Retinal pigment epithelial cell (primary cell): ENCODE measurements at places on chromosomes 6 and 20.

DNA sequence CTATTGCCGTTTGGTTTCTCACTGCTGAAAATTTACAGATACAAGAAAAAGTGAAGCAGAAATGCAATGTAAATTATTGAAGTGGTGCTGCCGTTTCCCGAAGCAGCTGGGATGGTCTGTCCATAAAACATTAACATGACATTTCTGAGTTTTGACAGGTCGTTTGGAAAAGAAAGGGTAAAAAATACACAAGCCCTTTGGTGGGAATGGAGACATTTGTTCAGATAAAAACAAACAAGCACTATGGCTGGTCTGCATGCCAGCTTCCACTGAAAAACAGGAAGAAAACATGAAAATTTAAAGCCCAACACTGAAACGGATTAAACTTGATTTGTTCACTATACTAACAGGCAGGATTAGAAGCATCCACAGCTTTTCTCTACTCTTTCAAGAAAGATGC, 155.2 kb downstream of the FRK start:
- DNase-seq: no peak

- peak; percentile 81 for DNase-seq
Observed at GRCh38 chr6:149683256-149683859, 34.5 kb downstream of the LATS1 start.

DNA sequence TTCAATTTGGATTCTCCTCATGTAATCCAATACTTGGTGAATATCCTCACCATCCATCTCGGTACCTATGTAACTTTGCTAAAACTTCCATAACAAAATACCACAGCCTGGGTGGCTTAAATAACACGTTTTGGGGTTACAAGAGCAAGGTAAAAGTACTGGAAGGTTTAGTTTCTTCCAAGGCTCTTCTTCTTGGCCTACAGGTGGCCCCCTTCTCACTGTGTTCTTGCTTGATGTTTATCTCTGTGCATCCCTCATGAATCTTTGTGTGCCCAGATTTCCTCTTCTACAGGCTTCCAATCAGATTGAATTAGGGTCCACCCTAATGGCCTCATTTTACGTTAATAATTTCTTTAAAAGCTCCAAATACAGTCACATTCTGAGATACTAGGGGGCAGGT, 163.3 kb upstream of the HCRTR2 start:
- DNase-seq: no peak

DNA sequence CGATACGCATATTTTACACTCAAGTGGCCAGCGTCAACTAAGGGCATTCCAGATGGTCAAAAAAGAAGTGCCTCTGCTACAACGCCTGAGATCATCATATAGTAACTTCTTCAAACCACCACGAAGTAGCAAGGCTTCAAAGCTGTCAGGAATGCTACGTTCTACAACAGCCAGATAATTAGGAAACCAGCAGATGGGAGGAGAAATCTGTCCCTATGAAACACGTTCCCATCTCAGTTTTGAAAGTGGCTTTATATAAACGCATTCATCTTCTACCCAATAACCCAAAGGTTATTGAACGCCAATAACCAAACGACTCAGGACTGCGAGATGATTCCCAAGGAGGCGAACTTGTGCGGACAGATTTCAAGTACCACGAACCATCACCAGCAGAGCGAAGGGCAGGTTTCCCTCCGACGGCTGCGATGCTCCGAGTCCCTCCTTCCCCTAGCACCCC, 1.2 kb downstream of the ABHD12 start:
- no peak for DNase-seq

DNA sequence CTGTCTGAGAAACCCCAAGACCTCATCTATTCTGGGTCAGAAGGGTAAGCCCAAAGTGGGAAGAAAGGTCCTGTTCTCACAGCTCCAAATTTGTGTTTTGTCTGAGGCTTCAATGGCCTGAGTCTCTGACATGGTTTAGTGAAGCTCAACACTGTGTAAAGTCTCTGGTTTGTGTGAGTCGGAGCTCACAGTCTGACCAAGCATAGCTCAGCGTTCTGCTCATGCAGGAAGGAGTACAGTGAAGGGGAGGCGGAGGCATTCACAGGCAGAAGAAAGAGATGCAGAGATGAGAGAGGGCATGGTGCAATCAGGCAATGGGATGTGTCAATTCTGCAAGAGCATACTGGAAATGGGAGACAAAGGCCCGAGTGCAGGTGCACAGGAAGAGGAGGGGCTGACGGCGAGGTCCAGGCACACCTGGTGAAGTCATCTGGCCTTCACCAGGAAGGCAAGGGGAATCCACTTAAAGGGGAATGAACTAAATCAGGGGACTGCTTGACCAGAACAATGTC, 463.0 kb upstream of the AGPAT4 start:
- no peak for DNase-seq

- no peak for DNase-seq
Observed at GRCh38 chr6:129136751-129137150, 253.8 kb downstream of the LAMA2 start.

GRCh38 chr6:87897663-87898062, 150.0 kb upstream of the SPACA1 start:
- DNase-seq: no peak

GRCh38 chr20:2337142-2337541, 41.3 kb downstream of the TGM3 start:
- DNase-seq: no peak

- DNase-seq: no peak
Observed at GRCh38 chr6:3526962-3527650, 70.3 kb upstream of the SLC22A23 start.

- no peak for DNase-seq
Observed at GRCh38 chr6:93940381-93940780, 521.0 kb upstream of the EPHA7 start.

DNA sequence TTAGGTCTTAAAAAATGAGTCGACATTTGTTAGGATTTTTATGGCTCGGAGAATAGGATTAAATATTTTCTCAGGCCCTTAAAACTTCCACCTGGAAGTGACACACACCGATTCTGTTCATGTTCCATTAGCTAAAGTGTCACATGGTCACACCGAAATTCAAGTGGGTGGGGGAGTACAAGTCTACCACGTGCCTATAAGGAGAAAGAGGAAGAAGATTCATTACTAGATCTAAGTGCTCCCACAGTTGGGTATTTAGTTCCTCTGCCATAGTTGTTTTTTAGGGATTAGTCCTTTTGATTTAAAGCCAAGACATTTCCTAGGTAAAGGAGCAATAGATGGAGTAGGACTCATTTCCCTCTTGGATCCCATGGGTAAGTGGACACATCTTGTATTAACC, 4.9 kb upstream of the TOX2 start:
- DNase-seq: no peak

GRCh38 chr6:165229216-165229615, 80.2 kb downstream of the C6orf118 start:
- no peak for DNase-seq

DNA sequence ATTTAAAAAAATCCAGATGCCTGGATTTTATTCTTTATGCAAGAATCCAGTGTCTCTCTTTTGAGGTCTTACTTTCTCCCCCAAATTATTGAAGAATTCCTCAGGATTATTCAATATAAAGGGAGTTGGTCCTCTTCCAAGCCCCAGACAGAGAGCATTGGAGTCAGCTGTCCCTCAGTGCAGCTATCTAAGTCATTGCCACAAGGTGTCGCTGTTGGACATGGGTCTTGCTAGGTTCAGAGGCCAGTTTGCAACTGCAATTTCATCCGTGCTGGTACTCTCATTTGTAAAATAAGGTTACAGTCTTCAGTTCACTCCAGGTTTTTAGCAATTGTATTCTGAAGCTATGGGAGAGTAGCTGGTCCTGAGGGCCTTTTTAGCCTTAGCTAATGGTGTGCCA, 27.8 kb downstream of the CCN2 start:
- DNase-seq: no peak

GRCh38 chr6:151012321-151013294, 147.1 kb downstream of the MTHFD1L start:
- no peak for DNase-seq

DNA sequence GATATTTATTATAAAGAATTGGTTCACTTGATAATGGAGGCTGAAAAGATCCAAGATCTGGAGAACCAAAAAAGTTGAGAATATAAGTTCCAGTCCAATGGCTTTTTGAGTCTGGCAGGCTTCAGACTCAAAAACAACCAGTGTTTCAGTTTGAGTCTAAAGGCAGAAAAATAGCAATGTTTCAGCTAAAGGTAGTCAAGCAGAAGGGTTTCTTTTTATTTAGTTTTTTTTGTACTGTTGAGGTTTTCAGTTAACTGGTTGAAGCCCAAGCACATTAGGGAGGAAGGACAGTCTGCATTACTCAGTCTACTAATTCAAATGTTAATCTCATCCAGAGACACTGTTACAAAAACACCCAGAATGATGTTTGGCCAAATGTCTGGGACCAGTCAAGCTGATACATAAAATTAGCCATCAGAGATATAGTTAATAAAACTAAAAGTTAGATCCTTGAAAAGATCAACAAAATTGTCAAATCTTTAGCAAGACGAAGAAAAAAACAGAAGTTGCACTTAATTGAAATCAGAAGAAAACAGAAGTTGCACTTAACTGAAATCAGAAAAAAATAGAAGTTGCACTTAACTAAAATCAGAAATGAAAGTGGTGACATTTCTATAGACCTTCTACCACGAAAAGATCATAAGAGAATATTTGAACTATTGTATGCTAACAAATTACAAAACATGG, 980.3 kb upstream of the FLRT3 start:
- no peak for DNase-seq

DNA sequence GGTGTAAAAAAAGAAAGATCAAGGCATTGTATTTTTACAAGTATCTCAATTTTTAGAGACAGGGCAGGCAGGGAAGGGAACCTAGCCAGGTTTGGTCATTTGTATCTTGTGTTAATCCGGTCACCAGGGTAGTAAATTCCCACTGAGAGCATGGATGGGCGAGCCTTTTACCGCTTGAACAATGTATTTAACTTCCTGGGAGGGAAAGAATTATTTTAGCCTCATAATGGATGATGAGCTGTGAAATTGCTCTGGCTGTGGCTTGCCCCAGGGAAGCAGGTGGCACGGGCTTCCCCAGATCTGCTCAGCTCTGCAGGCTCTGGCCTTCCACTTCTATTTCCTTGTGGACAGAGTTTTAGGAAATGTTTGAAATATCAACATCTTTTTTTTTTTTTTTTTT, 72.9 kb downstream of the TOX2 start:
- no peak for DNase-seq

GRCh38 chr20:38129248-38129865, 35.7 kb downstream of the TGM2 start:
- no peak for DNase-seq

DNA sequence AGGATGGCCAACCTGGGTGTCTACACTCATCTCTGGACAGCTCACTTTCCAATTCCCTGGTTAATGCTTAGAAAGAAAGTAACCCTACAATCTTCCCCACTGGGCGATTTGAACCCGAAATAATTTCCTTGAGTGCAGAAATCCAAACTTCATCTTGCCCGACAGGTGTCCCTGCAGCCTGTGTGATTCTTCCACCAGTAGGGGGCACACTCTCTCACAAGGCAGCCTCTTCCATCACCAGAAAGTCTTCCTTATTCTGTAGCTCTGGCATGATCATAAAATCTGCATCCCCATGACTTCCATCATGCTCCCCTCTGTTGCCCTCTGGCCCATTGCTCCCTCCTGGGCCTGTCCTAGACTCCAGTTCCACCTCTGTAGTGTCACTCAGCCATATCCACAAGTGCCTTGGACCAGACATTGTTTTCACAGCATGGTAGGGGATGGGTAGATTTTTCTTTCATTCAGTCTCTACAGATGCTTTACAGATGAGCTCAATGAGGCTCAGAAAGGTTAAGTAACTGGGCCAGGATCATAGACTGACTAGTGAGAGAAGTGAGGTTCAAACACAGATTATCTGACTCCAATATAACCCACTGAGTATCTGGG, 170.4 kb upstream of the SPTLC3 start:
- no peak for DNase-seq

- DNase-seq: no peak
Observed at GRCh38 chr6:170135461-170135820, 155.4 kb downstream of the DLL1 start.

DNA sequence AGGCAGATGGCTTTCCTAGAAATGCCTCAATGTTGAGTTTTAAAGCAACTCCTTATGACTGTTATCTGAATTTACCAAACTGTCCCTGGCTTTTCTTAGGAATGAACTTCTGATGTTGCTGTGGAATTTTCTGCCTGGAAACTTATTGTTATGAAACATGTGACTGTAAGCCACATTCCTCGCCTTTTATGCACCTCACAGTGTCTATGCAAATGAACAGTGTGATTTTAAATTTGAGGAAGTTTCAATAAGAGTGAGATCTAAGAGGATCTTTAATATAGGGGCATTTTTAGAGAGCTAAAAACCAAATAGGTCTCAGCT, 2.4 kb upstream of the CCR6 start:
- DNase-seq: no peak

- no peak for DNase-seq
Observed at GRCh38 chr20:54397292-54398140, 77.9 kb upstream of the DOK5 start.

- no peak for DNase-seq
Observed at GRCh38 chr6:167399599-167399998, 74.7 kb downstream of the TTLL2 start.

- DNase-seq: no peak
Observed at GRCh38 chr6:79634491-79635231, 3.5 kb downstream of the SH3BGRL2 start.

- DNase-seq: peak; percentile 9
Observed at GRCh38 chr20:57622579-57623381, 2.6 kb upstream of the ZBP1 start.

DNA sequence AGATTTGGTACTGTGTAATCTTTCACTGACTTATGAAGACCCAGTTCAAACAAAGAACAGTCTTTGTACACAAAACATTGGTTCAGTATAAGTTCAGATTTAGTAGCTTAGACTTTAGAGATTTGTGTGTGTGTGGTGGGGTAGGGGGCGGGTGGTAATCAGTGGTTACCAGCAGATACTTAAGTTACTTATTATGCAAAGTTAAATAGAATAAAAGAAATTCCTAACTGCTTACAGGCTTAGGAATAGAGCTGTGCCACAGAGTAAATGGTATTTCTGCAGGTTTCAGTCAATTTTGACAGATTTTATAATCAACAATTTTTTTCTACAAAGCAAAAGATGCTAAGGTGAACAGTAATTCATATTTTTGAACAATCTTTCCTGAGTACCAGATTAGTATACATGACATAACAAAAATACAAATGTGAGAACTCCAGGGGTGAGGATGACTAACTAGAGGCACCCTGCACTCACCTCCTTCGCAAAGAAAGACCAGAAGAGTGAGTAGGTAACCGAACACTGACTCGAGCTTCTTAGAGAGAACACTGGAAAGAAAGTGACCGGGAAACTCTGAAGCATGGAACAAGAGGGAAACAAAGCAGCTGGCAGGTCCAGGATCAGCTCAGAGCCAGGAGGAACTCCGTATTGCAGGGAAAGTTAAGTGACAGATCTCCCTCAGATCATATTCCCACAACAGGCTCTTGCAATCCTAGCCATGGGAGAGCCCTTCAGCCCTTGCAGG, 560.6 kb downstream of the COL12A1 start:
- DNase-seq: no peak

- DNase-seq: no peak
Observed at GRCh38 chr6:105038259-105038658, 81.4 kb downstream of the LIN28B start.
